ENCODE measurements at places on chromosomes 6 and 20.

DNA sequence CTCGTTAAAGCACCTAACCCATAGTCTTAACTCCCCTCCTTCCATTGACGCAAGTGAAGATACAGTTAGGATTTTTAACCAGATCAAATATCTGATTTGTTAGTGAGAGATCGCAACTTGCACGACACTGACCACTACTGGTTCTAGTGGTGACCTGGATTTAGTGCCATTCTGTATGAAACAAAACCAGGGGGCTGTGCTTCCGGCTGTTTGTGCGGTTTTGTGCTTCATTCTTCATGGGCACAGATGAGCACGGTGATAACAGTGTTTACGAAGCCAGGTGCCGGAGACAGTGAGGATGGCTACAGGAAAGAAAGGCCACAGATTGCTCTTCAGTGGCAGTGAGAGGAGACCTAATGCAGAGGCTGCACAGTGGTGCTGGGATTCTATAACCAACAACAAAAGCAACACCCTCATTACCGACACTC, 75.5 kb downstream of the NOL4L start:
- H3K36me3 ChIP-seq: no peaks in the 10 kb centered on the region
- peaks cover 3% of the 10 kb centered on the region for H3K4me1 ChIP-seq
- no peaks in the 10 kb centered on the region for H3K27me3 ChIP-seq
- peak; percentile 47 for DNase-seq

GRCh38 chr6:21188505-21189223, 404.9 kb upstream of the SOX4 start:
- no peaks in the 10 kb centered on the region for H3K4me1 ChIP-seq
- no peak for DNase-seq
- no peak overlapping the region for H3K4me3 ChIP-seq
- H3K27me3 ChIP-seq: no peaks in the 10 kb centered on the region

DNA sequence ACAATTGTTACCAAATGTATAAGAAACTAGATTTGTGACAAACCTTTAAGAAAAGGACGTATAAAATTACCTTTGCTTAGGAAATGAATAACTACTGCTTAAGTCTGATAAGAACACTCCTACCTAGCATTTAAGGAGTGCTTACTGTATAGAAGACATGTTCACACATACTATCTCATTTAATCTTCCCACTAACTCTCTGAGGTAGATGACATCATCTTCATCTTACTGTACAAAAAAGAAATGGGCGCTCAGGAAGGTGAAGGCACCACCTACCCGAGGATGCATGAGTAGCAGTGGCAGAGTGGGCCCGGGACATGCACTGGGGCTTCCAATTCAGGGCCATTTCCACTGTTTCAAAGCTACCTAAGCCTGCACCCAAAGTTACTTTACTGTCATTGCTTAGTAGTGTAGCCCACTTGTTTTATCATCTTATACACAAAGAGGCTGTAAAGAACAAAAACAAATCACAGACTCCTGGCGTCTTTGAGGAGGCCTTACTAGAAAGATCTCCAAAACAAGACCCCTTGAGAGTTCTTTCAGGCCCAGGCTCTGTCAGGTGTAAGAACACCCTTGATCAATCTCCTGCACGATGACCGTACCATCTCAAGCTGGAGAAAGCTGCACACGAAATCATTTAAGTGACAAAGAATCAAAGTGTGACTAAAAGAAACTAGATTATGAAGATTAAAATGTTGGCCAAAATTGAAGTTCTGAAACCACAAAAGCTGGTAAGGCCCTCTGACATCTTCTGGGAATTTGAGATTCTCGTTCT, 128.0 kb downstream of the INSM1 start:
- no peak overlapping the region for H3K27ac ChIP-seq
- no peak for DNase-seq
- no peaks in the 10 kb centered on the region for H3K36me3 ChIP-seq
- no peak overlapping the region for H3K4me3 ChIP-seq
- no peaks in the 10 kb centered on the region for H3K4me1 ChIP-seq

DNA sequence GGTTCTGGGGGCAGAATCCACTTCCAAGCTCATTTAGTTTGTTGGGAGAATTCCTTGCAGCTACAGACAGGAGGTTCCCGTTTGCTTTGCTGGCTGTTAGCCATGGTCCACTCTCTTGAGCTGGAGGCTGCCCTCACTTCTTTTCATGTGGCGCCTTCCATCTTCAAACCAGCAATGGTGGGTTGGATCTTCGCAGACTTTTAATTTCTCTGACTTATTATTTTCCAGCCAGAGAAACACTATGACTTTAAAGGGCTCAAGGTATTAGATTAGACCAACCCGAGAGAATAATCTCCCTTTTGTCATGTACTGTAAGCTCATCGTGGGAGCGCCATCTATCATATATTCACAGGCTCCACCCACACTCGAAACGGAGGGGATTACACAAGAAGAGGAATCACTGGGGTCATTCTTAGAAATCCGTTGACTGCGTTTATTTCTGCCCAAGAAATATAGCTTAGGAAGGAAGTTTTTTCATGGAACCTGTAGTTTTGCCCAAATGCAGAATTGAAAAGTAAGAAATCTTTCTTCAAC, 38.9 kb downstream of the SAMD5 start:
- no peak overlapping the region for H3K4me3 ChIP-seq
- no peak overlapping the region for H3K27ac ChIP-seq
- H3K27me3 ChIP-seq: no peaks in the 10 kb centered on the region
- no peaks in the 10 kb centered on the region for H3K36me3 ChIP-seq
- DNase-seq: no peak
- no peaks in the 10 kb centered on the region for H3K4me1 ChIP-seq

GRCh38 chr6:108666656-108667260, 106.0 kb downstream of the FOXO3 start:
- no peak overlapping the region for H3K4me3 ChIP-seq
- peaks cover 34% of the 10 kb centered on the region for H3K4me1 ChIP-seq
- DNase-seq: no peak
- H3K27me3 ChIP-seq: no peaks in the 10 kb centered on the region

DNA sequence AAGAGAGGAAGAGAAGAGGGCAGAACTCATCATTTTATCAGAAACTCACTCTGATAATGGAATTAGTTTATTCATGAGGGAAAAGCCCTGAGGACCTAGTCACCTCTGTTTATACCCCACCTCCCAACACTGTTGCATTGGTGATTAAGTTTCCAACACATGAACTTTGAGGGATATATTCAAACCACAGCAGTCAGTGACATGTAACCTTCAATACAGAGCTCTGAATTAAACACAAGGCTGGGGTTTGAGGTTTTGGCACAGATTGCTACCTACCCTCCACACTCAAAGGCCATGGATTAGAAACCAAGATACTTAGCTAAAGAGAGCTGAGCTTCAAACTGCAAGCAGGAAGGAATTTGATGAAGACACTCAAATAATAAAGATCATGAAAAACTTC, 48.5 kb upstream of the MOCS1 start:
- DNase-seq: no peak
- no peaks in the 10 kb centered on the region for H3K36me3 ChIP-seq

DNA sequence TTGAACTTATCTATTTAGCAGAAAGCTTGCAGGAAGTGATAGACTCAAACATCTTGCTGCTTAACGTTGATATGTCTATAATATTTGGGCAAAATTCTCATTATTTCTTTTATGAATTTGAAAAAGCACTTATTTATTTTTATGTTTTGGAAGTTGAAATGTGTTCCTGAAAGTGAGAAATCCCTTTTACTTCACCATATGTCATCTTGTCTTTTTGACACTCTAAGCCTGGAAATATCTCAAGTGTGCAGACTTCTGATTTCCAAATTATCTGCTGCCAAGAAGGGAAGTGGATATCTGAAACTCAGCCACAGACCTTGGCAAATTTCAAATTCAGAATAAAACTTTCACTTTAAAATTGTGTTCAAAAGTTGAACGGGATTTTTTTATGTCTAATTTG, 368.7 kb upstream of the MANEA start:
- H3K4me3 ChIP-seq: no peak overlapping the region
- no peaks in the 10 kb centered on the region for H3K4me1 ChIP-seq
- no peak for DNase-seq
- no peaks in the 10 kb centered on the region for H3K36me3 ChIP-seq
- no peak overlapping the region for H3K27ac ChIP-seq

GRCh38 chr6:4615891-4616290, 160.3 kb upstream of the CDYL start:
- H3K36me3 ChIP-seq: no peaks in the 10 kb centered on the region
- no peak overlapping the region for H3K4me3 ChIP-seq
- H3K27me3 ChIP-seq: no peaks in the 10 kb centered on the region
- no peak for DNase-seq

GRCh38 chr6:14281811-14282660, 164.5 kb downstream of the CD83 start:
- no peaks in the 10 kb centered on the region for H3K36me3 ChIP-seq
- no peaks in the 10 kb centered on the region for H3K4me1 ChIP-seq
- no peak for DNase-seq

DNA sequence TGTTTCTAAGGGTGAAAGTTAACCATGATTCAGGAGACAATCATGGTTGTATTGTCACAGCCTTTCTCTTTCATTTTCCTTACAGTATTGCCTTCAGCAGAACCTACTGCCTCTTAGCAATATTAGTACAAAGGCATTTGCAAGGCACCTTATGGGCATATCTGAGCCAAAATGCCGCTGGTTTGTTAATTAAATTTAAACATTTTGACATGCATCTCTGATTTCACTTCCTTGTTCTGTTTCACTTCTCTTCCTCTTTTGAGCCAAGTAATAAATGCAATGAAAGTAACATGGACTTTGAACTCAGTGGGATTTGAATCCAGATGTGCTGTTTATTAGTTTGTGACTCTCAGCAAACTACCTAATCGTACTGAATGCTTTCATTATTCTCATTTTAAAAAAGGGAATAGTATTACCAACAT, 467.4 kb upstream of the CITED2 start:
- no peak for DNase-seq
- H3K27me3 ChIP-seq: no peaks in the 10 kb centered on the region
- H3K4me3 ChIP-seq: no peak overlapping the region
- peak overlapping the region; percentile 45 for H3K27ac ChIP-seq
- H3K4me1 ChIP-seq: no peaks in the 10 kb centered on the region

- no peak for DNase-seq
- H3K27me3 ChIP-seq: no peaks in the 10 kb centered on the region
- no peaks in the 10 kb centered on the region for H3K36me3 ChIP-seq
- H3K27ac ChIP-seq: no peak overlapping the region
- H3K4me3 ChIP-seq: no peak overlapping the region
These were observed 36.5 kb upstream of the SMIM28 start for GRCh38 chr6:138341176-138341575.

GRCh38 chr6:62479697-62480220, 193.7 kb upstream of the KHDRBS2 start:
- DNase-seq: no peak
- no peaks in the 10 kb centered on the region for H3K4me1 ChIP-seq
- no peaks in the 10 kb centered on the region for H3K27me3 ChIP-seq
- H3K27ac ChIP-seq: no peak overlapping the region

DNA sequence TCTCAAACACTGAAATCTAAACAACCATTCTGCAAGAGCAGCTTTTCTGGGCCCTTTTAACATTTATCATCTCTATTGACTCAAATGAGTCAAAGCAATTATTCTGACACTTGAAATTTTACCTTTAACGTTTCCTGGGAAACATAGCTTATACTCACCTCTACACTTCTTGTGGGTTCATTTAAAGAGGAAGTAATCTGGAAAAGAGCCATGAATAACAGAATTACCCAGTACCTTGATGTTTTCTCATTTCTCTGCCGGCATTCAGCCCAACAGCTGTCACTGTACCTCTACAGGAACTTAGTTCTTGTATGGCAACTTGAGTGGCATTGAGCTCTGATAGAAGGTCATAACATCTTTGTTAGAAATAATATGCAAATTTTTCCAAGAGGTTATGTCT, 272.2 kb downstream of the KCNQ5 start:
- H3K27ac ChIP-seq: no peak overlapping the region
- DNase-seq: no peak
- H3K4me1 ChIP-seq: no peaks in the 10 kb centered on the region
- no peaks in the 10 kb centered on the region for H3K36me3 ChIP-seq

DNA sequence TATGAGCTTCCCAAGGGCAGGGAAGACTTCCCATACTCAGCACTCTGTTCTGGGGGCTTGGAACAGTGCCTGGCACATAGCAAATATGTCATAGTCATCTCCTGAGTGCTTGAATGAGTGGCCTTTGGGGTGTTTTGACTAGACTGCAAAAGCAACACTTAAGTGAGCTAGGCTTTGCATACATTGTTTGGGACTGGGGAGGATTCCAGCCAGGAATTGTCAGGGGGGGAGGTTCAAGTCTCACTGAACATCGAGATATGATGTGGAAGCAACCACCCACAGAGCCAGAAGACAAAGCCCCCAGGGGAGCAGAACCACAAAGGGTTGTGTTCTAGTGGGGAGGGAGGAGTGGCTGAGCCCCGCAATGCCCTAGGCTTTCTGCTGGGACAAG, 98.4 kb downstream of the SYCP2 start:
- H3K27me3 ChIP-seq: peaks cover 14% of the 10 kb centered on the region
- DNase-seq: no peak
- H3K36me3 ChIP-seq: no peaks in the 10 kb centered on the region
- H3K4me1 ChIP-seq: peaks cover 28% of the 10 kb centered on the region

GRCh38 chr6:27962506-27962905, 5.5 kb downstream of the OR2B6 start:
- DNase-seq: peak; percentile 25
- no peaks in the 10 kb centered on the region for H3K4me1 ChIP-seq
- no peaks in the 10 kb centered on the region for H3K36me3 ChIP-seq
- no peak overlapping the region for H3K27ac ChIP-seq

GRCh38 chr6:107735906-107736635, 88.0 kb downstream of the SCML4 start:
- no peaks in the 10 kb centered on the region for H3K4me1 ChIP-seq
- DNase-seq: no peak
- H3K27ac ChIP-seq: peak overlapping the region; percentile 28
- H3K27me3 ChIP-seq: no peaks in the 10 kb centered on the region

DNA sequence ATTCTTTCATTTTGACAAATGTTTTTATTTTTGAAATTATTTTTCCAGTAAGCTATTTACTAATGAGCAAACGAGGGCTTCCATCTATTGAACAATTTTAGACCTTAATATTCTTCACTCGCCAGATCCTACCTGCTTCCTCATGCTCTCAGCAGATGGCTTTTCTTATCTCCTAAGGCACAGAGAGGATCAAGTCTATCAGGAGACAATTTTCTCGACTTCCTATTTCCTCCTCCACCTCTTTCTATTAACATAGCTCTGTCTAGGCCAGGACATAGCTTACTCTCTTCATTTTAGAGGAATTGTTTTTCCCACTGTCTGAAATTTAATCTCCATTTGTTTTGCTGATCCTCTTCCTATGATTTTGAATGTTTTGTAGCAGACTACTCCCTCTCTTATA, 87.0 kb upstream of the MAN1A1 start:
- no peak for DNase-seq
- H3K27me3 ChIP-seq: no peaks in the 10 kb centered on the region
- H3K4me1 ChIP-seq: no peaks in the 10 kb centered on the region
- no peak overlapping the region for H3K4me3 ChIP-seq
